MG63 (cell line): ENCODE measurements at places on chromosomes 7 and 10.

GRCh38 chr10:89526358-89526757 is 9.0 kb downstream of the SLC16A12 start:
- DNase-seq: no peak

GRCh38 chr7:105613611-105614330 is 32.5 kb upstream of the EFCAB10 start:
- DNase-seq: no peak

GRCh38 chr7:157684909-157685429 is 348.2 kb downstream of the DNAJB6 start:
- no peak for DNase-seq

GRCh38 chr10:95840121-95840520 is 67.7 kb upstream of the CC2D2B start:
- DNase-seq: no peak

DNA sequence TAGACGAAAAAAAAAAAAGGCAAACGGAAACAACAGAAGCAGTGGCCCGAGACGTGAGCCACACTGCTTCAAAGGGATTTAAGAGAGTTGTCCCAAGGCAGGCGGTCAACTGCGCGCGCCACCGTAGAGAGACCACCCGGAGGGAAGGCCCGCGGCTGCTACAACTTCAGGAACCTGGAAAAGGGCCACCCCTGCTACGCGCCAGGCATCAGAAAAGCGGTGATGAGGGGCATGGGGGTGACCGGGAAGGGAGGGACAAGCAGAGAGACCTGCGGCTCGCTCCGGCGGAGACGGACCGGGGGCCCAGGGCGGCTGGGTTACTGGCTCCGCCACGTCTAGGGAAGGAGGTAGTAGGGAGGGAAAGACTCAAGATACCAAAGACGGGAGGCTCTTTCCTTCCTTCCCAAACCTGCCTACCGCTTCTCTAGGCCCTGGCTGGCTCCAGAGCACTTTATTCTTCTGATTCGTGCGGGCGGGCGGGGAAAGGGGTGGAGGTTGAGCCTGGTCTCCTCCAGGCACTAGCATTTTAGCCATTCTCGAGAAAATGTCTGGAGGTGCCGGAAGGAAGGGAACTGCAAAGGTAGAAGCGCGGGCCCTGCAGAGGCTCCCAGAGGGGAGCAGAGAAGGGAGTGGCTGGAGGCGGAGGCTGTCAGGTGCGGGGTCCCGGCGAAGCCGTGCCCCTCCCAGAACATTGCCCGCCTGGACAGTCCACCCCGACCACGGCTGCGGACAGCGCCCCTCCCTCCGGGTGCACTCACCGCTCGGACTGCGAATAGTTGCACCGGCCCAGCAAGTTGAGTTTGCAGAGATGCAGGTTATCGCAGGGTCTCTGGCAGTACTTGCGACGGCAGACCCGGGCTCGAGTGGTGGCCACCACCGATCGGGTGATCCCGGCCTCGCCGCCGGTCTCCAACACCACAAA is 993 bp downstream of the ZC3HAV1 start:
- DNase-seq: no peak

- no peak for DNase-seq
Observed at GRCh38 chr10:21728618-21729017, 194.6 kb downstream of the MLLT10 start.

DNA sequence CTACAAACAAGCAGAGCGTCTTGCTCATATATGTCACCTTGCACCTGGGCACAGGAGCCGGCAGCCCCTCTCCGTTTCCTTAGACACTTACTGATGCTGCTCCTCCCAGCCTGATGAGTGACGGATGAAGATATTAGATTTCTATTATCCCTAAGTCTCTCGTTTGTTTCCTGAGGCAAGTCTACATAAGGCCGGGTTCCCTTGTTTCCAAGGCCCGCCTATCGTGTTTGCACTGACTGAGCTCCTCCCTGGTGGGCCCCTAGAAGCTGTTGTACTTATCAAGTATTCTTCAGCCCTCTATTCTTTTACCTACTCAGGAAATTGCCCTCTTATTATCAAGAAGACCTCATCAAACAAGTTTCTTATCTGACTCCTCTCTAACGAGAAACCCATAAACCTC is 18.5 kb downstream of the SH3PXD2A start:
- no peak for DNase-seq

DNA sequence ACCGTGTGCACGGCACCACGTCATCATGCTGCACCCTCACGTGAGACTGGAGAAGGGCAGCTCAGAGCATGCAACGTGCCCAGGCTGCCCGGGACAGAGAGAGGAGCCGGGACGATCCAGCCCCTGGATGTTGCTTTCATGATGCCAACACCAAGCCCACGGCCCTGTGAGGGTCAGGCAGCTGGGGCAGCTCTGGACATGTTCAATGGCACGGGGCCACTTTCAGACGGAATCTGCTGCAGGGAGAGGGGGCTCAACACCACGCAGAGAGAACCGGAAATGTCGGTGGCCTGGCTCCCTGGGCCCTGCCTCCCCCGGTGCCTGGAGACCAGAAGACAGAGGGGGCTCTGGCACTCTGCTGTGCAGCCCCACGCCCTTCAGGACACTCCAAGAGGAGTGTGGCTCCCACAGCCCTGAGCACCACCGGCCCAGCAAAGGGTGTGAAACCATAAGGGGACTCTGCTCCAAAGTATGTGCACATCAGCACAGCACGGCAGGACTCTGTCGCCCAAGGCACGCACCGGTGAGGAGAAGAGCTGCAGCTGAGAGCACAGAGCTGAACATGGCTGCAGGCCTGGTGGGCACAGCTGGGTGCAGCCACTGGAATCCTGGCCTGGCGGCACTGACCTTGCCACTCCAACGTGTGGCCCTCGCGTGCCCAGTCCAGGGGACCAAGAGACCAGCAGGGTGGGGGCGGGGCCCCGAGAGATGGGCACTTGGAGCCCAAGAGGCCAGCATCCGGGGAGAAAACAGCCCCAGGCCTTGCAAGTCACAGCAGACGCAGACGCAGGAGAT is 70.3 kb upstream of the PDGFA start:
- no peak for DNase-seq

- no peak for DNase-seq
Observed at GRCh38 chr7:129774359-129774758, 162.8 kb downstream of the NRF1 start.

- DNase-seq: peak; percentile 19
Observed at GRCh38 chr10:70348228-70348850, 34.1 kb downstream of the LRRC20 start.

DNA sequence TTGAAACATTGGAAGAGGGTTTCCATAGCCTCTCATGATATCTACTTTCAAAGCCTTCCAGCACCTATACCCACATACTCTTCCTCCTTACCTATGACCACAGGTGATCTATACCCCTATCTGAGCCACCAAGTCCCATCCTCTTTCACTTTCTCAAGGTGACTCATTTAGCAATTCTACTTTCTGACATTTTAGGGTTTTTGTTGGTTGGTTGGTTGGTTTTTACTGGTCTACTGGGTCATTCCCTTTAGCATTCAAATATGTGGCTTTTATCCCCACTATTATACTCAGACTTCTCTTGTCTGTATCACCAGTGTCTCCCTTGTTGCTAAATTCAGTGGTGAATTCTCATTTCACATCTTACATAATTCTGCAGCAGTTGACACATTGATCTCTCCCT is 130.4 kb upstream of the STEAP4 start:
- DNase-seq: no peak

DNA sequence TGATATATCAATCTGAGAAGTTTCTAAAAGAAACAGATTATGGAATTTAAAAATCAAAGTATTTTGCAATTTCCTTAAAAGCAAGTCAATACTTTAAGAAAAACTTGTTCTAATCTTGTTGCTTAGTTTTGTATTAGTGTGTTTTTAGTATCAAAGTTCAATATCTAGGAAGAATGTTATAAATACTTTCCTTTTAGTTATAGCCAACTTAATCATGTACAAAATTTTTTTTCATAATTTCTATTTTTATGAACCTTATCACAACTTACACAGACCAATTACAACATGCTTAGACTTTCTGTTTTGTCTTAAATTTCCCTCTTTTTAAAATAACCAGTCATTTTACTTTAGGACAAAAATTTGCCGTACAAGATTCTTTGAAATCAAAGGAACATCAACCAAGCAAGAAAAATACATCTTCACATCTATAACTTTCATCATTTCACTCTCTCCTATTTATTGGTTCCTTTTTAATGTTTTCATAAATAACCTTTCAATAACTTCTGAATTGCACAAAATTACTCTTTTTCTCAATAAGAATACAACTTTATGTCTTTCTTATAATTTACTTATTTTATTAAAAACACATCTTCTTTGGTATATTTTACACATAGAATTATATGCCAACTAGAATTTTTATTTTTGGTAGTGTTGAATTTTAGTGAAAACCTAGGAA is 308.2 kb upstream of the GLI3 start:
- DNase-seq: no peak
